ENCODE measurements at places on chromosomes 1 and 21.

GRCh38 chr1:3857791-3858129 is 484 bp downstream of the DFFB start:
- no peak for DNase-seq

DNA sequence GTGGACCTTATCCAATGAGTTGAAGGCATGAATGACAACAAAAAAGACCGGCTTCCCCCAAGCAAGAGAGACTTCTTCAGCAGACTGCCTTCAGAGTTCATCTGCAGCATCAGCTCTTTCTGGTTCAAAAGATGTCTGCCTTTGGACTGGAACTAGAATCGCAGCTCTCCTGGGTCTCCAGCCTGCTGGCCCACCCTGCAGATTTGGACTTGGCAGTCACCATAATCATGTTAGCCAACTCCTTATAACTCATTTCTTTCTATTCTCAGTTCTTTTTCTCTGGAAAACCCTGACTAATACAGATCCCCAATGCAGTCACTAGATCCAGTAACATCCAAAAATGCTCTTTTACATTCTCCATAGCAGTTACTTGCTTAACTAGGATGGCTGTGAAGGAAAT is 89.2 kb upstream of the MARK1 start:
- no peak for DNase-seq

- no peak for DNase-seq
Measured at GRCh38 chr1:115671176-115671934, 29.6 kb downstream of the VANGL1 start.

GRCh38 chr1:94807742-94808491 is 12.2 kb upstream of the SLC44A3 start:
- no peak for DNase-seq

DNA sequence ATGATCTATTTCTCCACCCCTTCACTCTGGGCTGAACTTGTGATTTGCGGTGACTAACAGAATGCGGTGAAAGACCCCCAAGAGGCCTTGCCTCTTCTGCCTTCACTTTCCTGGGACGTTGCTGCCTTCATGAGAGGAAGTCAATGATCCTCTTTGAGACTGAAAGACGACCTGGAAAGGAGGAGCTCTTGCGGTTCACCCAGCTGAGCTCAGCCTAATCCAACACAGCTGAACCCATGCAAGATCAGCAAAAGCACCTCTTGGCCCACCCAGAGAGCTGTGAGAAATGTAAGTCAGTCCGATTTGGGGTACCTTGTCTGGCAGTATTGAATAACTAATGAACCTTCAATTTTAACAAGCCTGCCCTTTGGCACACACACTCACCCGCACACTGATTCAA is 767.4 kb upstream of the TPTE start:
- no peak for DNase-seq

- no peak for DNase-seq
Measured at GRCh38 chr1:190957565-190957964, 479.9 kb upstream of the BRINP3 start.

GRCh38 chr21:27769763-27770162 is 802.9 kb upstream of the ADAMTS5 start:
- no peak for DNase-seq

DNA sequence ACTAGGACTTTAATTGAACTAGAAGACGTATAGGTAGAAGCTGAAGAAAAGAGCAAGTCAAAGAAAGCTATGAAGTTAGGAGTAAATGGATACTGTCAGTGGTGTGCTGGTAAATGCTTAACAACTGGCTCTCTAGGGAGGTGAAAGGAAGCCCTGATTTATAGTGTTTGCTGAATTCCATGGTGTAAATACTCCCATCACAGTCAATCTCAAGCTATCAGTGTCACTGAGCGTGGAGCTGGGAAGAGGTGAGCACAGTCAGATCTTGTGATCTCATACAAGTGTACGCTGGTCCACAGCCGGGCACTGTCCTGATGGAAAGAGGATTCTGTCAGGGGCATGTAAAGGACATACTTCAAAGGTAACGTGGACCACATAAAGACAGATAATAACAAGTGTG is 28.3 kb downstream of the ELAPOR1 start:
- DNase-seq, result no peak

GRCh38 chr1:25735956-25736529 is 64.0 kb upstream of the SELENON start:
- DNase-seq, result no peak

DNA sequence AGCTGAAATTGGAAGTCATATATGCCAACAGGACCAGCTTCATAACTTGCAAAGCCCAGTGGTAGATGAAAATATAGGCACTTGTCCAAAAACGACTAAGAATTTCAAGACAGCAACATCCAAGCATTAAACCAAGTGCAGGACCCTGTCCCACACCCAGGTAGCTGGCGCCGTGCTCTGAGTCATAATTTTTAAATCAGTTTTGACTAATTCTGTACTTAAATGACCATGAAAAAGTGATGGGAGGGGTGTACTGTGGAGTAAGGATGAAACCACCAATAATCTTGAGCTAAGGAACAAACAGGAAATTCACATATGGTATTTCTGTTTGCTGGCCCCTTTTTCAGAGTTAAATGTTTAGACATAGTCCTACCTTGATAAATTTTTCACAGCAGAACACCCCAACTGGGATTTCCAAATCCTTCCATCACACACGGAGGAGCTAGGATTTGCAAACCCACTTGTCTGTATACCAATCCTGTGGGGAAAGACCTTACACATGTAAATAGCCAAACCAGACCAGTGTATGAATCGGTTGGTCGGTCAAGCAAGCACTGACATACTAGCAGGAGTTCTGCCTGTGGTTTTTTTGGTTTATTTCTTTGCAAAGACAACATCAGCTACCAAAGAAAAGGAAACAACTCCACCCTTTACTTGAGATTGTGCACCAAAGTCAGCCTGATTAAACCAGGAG is 235.7 kb upstream of the RAB4A start:
- no peak for DNase-seq

- DNase-seq, result no peak
Measured at GRCh38 chr21:29657240-29657989, 282.4 kb downstream of the GRIK1 start.

GRCh38 chr1:110525249-110525595 is 6.2 kb upstream of the KCNA10 start:
- DNase-seq, result no peak

GRCh38 chr1:216186141-216186540 is 237.1 kb downstream of the USH2A start:
- no peak for DNase-seq

DNA sequence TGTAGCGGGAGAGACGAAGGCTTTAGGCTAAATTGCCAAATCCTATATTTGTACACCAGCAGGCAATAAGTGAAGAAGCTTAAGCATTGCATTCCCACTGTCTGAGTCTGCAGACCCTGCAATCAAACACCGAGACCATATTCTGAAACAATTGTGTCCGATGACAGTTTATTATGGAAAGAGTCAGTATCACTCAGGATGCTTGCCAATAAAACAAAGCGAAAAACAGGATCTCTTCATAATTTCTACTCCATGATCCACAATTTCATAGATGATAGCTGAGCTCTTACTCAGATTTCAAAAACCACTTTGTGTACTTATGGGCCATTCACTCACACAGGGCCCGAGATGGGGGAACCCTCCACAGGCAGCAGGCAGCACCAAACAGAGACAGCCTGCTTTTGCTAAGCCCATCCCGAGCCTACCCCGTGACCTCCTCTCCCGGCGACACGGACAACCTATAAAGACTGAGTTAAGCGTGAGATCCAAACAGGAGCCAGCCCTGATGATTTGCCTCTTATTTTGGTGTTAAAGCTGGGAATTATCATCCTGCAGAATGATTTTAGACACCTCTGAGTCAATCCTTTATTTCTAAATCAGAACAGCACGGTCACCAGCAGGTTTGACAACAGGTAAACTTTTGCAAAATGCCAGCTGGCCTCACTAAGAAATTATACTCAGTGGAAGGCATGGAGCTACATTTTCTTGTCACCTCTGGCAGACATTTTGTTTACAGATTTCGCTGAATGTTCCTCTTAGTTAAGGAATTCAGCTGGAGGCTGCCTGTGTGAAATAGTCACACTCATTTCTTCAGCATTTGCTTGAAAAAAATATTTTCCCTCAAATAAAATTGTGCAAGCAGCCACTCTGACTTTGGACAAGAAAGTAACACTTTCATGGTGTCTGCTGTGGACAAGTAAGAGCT is 212.4 kb downstream of the GPATCH2 start:
- DNase-seq, result no peak

DNA sequence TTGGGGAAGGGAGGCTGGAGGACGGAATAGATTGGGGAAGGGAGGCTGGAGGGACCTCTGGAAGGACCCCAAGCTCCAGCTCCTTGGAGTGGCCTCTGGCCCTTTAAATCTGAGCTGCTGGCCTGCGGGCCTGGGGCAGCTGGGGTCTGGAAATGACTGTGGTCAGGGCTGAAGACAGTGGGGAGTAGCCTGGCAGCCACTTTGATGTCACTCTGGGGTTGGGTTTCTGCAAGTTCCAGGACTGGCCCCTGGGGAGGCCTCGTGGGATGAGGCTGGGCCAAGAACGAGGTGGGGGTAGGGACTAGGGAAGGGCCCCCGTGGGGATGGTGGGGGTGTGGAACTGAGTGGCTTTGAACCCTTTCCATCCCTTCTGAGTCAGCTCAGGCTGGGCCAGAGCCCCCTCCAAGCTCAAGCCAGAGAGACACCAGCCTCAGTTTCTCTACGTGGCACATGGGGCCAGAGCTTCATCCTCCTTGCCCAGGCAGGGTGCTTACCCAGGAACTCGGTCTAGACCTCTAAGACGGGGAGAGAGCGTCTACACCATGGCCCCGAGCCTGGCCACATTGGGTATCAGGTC is 59.7 kb downstream of the ALPL start:
- no peak for DNase-seq
